ENCODE measurements at places on chromosomes 2 and 18.
A peak's percentile ranks its signal among the peaks of the same experiment; 100 is the strongest.

DNA sequence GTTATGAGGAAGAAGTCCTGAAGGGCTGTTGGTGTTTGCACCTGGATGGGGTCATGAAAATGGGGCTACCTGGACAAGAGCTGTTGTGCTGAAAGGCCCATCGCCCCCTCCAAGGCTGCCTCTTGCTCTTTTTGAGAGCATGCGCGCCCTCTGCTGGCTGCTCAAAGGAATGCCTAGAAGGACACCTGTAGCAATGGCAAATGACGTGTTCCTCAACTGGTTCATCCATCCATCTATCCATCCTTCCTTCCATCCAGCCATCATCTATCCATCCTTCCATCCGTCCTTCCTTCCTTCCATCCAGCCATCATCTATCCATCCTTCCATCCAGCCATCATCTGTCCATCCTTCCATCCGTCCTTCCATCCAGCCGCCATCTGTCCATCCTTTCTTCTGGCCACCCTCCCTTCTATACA lies 17.2 kb upstream of the RPL31 start:
- peak; percentile 57 for DNase-seq

DNA sequence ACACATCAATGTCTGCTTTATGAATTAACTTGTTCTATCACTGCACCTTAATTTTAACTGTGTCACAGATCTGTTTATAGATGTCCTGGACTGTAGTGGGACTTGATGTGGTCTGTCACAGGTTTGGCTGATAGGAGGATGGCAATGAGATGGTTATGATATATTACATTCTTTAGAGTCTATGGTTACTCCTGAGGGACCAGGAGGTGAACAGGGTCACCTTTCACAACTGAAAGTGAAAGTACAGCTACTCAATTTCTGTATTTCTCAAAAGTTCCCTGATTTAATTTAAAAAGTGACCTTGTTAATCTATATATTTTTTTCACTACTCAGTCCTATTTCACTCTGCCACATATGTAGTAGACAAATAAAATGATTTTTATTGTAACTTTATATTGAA lies 1284.1 kb upstream of the GYPC start:
- DNase-seq, result no peak

DNA sequence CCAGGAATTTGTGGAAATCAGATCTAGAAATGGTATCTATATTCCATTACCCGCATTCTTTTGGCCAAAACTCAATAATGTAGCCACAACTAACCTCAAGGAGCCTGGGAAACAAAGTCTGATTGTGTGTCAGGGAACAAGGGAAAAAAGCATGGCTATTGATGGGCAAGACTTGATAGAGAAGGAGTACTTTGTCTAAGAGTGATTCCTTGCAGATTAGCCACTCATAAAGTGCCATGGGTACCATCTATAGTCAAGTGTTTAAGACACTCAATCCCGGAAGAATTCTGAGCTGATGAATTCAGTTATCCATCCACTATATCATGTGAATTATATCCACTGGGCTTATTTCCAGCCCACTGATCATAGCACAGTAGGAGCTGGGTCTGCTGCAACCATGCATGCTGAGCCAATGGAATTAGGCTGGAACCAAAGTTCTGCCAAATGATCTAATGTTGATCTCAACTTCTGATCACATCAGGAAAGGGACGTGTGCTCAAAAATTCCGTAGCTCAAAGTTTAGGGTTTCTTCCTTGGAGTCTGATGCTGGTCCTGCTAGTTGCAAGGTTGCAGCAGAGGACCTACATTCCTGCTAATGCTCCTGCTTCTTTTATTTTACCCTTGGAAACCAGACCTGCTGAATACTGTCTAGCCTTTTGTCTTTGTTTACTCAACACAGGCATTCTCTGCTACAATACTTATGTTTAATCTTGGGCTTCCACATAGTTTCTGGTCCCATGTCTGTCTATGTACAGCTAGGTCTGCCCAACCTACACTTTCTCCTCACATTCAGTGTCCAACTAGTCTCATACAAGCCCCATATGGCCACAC lies 629.7 kb downstream of the IRS1 start:
- DNase-seq, result no peak

GRCh38 chr2:102187496-102188150 lies 800 bp downstream of the IL1RL2 start:
- peak; percentile 25 for DNase-seq

- DNase-seq, result peak; percentile 52
Measured at GRCh38 chr2:111157071-111157661, 36.5 kb downstream of the BCL2L11 start.

- no peak for DNase-seq
Measured at GRCh38 chr2:98761267-98761781, 30.4 kb upstream of the MGAT4A start.

DNA sequence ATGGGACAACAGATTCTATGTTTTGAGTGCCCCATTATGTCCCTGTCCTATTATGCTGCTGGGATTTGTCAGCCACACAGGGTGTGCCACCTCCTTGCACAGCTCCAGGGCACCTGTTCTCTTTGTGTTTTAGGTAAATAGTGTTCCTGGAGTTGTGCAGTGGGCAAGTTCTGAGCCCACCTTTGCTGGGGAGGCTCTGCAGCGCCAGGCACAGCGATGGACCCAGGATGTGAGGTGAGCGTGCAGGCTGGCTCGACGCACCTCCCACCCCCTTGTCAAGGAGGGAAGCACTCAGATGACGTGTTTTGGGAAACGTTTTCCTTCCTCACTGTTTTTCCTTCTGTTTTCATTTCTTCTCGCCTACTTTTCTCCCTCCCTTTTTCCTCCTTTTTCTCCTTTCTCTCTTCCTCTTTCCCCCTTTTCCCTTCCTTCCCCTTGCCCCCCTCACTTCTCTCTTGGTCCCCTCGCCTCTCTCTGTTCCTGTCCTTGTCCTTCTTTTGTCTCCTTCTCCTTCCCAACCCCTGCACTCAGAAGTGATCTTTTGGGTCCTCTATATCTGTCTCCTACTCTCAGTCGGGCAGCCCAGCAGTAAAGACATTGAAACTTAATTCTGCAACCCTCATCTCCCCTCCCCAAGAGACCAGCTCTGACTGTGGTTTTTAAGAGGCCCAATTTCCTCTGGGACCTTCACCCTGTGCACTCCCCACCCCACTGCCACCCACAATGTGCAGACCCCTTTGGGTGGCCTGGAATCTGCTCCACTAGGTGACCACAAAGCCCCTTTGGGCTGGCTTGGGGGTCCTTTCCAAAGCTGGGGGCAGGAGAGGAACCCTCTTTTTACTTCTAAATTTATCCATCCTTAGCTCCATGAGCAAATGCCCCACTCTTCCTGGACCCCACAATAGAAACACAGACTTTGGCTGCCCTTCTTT lies 104.0 kb downstream of the MCFD2 start:
- no peak for DNase-seq

GRCh38 chr2:1459727-1460126 lies 46.5 kb downstream of the TPO start:
- no peak for DNase-seq

GRCh38 chr18:6591491-6591890 lies 138.0 kb upstream of the ARHGAP28 start:
- DNase-seq, result no peak

GRCh38 chr2:20198001-20198400 lies 26.9 kb downstream of the SDC1 start:
- DNase-seq, result no peak

DNA sequence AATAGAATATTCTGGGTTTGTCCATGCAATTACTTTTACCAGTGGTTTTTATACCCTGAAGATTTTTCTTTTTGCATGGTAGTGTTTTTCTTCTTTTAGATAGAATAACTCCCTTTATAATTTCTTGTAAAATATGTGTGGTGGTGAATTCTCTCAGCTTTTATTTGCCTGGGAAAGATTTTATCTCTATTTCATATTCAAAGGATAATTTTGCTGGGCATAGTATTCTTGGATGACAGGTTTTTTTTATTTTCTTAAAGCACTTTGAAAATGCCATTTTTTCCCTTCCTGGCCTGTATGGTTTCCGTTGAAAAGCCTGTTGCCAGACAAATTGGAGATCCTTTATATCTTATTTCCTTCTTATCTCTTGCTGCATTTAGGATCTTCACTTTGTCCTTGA lies 113.5 kb downstream of the MYO3B start:
- DNase-seq, result no peak

GRCh38 chr2:60858897-60859311 lies 22.5 kb upstream of the REL start:
- no peak for DNase-seq

GRCh38 chr2:102063487-102063911 lies 71.7 kb downstream of the IL1R2 start:
- no peak for DNase-seq

DNA sequence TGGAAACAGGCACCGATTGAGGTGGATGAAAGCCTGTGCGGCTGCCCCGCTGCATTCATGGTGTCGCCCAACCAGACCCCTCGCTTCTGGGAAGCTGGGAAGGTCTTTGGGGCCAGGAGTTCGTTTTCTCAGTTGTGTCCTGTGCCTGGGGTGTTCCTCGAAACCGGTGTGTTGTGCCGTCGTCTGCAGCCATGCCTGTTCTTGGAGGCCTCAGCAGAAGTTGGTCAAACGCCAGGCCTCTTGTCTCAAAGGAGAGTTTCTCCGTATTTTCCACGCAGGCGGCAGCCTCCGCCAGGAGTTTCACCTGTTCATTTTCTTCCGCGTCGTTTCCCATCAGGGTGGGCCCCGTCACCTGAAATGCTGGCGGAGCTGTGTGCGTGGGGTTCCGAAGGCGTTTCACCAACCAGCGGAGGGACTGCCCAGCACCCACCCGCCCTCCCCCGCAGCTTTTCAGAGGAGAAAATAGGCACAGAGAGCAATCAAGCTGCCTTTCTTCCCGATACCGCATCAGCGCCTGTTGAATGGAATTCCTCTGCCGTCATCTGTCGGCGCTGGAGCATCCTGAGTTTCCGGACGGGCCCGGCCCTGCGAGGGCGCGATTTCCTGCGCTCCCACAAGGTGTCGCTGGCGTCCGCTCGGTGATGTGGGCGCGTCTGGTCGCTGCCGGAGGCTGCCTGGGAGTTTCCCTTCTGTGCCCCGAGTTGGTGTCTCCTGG lies 17.0 kb upstream of the NFATC1 start:
- DNase-seq, result peak; percentile 74

DNA sequence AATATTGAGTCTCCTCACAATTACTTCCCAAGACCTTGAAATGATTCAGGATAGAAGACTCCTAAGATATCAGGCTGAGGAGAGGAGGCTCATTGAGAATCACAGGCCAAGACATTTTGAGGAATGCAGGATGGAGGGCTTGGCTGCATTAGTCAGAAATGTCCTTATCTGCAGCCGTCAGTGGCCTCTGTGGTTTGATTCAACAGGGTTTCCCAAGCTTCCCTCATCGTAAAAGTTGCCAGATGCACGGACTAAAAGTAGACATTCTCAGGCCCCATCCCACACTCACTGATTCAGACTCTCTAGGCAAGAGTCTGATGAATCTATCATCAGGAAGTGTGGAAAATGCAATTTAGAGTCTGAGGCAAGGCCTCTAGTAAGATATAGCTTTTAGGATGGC lies 34.0 kb upstream of the TMEM178A start:
- DNase-seq, result no peak

GRCh38 chr18:1663879-1664705 lies 759.4 kb downstream of the ADCYAP1 start:
- no peak for DNase-seq

DNA sequence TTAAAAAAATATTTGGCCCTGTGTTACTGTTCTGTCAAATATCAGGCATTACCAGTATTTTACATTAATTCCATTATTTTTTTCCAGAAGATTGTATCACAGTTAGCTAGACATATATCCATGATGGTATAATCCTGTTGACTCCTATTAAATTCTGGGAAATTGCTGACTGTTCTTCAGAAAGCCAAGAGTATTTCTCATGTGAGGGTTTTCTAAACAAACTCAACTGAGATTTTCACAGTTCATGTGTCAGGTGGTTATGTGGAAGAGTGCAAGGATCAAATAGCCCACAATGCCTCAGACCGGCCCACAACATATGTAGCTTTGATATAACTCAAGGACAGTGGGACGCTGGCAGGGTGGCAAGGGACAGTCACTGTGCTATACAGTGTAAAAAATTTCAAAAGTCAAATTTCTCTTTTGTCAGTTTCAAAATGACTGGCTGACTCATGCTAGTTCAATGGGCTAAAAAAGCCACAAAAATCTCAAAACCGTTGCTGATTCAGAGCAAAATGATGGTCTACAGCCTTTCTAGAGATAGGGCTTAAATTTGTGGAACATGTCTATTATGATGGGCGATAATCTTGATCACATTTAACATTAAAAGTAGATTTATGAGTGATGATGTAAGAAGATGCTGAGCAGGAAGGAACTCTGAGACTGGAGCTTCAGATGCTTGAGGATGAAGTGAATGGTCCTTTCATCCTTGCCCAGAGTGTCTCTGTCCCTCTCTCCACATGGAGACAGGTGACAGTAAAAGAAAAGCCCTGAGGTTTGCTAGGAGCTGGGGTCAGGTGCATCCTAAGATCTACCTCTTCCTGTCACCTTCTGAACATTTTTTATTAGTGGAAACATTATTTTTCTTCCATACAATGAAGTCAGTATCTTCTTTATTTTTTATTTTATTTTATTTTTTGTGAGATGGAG lies 175.8 kb upstream of the PIEZO2 start:
- DNase-seq, result no peak

DNA sequence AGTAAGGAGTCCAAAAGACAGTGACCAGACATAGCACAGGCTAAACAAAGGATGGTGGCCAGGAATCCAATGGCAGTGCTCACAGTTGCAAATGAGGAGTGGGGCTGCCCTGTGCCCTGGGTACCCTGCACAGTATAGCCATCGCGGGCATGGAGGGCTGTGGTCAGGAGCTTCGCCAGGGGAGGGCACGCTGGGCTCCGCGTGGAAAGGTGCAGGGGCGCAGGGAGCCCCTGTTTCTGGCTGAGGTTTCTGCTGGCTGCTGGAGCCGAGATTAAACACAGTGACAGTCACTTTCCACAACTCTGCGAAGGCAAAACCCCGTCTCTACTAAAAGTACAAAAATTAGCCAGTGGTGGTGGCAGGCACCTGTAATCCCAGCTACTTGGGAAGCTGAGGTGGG lies 194.7 kb downstream of the GALR1 start:
- DNase-seq, result no peak

GRCh38 chr2:143426296-143426695 lies 297.1 kb downstream of the ARHGAP15 start:
- DNase-seq, result no peak

GRCh38 chr2:37039580-37039979 lies 44.6 kb downstream of the HEATR5B start:
- no peak for DNase-seq

DNA sequence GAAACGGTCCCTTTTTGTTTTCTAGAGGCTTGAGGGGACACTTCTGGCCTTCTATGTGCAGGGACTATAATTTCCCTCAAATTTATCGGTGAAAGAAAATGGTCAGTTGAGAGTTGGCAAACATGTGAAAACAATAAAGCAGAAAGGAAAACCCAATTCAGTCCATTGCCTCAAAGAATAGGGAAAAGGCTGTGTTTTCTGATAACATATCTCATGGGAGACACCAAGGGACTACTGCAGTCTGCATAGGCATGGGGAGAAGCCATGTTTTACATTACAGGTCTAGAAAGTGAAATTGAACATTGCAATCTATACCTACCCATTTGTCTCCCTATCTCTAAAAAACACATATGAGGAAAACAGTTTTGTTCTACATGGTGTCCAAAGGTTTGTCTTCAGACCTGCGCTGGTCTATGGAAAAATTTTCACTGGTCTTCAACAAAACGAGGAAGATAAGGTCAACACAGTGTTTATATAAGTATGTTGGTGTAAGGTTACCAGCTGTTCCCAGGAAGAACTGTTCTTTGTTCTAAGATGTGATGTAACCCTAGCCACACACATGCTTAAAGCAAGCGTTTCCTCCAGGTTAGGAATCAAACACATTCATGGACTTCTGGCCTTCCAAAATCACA lies 179.7 kb downstream of the MREG start:
- DNase-seq, result no peak
